Lung (tissue), 17 donors: ENCODE measurements at places on chromosomes 3 and 15. TPM values are rescaled to one million over a fixed set of nuclear protein-coding genes. Genes with fewer than 3 reads are reported as not detected.
A peak's percentile ranks its signal among the peaks of the same experiment; 100 is the strongest.

Gene EXD1
- 0.15 TPM for total RNA-seq

Gene SLC27A2
- total RNA-seq, result 5.9 TPM

Gene ARGFX
- not detected for total RNA-seq

Gene CAPN7
- total RNA-seq, result 97.1 TPM

Gene C3orf85
- not detected for total RNA-seq

Gene NDUFAF3
- total RNA-seq, result 49.9 TPM

Gene FHIT
- total RNA-seq, result 21.3 TPM

Gene GRM7
- 1.3 TPM for total RNA-seq

Gene PRTG
- total RNA-seq, result 21.9 TPM

Gene SAMMSON
- total RNA-seq, result 0.12 TPM

Gene ELL3
- 15.5 TPM for total RNA-seq

Gene SLC2A2
- total RNA-seq, result not detected

Gene RAB7A
- 271 TPM for total RNA-seq

Gene EEF1AKMT4
- 2.3 TPM for total RNA-seq

DNA sequence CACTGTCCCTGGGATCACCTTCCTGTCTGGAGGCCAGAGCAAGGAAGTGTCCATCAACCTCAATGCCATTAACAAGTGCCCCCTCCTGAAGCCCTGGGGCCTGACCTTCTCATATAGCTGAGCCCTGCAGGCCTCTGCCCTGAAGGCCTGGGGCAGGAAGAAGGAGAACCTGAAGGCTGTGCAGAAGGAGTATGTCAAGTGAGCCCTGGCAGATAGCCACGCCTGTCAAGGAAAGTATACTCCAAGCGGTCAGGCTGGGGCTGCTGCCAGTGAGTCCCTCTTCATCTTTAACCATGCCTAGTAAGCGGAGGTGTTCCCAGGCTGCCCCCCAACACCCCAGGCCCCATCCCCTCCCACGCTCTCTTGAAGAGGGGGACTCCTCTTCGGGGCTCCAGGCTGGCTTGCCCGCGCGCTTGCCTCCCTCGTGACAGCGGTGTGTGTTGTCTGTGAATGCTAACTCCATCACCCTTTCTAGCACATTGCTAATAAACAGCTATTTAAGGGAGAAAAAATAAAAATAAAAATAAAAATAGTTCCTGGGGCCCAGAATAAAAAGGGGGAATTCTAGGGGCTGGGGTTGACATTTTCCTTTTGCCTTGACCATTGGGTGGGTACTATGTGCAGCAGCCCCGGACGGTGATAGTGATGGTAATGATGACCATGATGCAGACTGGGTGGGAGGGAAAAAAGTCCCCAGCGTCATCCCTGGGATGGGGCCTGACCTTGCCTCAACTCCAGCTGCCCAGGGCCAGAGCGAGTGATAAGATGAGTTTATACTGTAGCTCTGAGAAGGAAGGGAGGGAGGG is 3.3 kb upstream of the ALAS1 start:
- peak; percentile 96 for DNase-seq

- DNase-seq, result peak; percentile 91
These were observed 51.6 kb upstream of the LCTL start for GRCh38 chr15:66617137-66618090.

DNA sequence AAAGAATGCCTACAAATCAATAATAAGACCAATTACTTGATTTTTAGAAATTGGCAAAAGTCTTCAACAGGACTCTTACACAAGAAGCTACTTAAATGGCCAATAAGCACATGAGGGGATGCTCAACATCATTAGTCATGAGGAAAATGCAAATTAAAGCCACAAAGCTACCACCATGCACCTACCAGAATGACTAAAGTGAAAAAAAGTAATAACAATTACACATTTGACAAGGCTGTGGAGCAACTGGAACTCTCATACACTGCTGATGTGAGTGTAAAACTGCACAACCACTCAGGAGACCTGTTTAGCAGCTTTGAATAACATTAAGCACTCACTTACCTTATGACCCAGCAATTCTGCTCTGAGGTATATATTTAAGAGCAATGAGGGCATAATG is 68.4 kb downstream of the PPCDC start:
- DNase-seq, result no peak

- DNase-seq, result peak; percentile 27
These were observed 5.3 kb downstream of the P2RY12 start for GRCh38 chr3:151379083-151379734.

- no peak for DNase-seq
These were observed 197.8 kb upstream of the TPM1 start for GRCh38 chr15:62844564-62845240.

- no peak for DNase-seq
These were observed 13.5 kb downstream of the TBC1D21 start for GRCh38 chr15:73886717-73887345.

DNA sequence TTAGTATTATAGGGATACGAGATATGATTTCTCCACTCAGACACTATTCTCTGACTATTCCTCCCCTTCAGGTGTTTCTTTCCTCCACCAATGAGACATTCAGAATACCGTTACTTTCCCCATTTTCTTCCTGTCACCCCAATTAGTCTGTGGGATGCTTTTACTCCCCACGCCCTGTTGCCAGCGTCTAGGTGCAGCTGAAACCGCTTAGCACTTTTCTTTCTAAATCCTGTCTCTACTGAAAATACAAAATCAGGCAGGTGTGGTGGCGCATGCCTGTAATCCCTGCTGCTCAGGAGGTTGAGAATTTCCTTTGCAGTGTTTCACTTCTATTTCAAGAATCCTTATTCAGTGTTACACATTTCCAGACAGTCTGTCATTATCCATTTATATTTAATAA is 49.6 kb upstream of the DLG1 start:
- DNase-seq, result no peak

- DNase-seq, result no peak
These were observed 3.3 kb downstream of the FAM43A start for GRCh38 chr3:194688946-194689345.

- no peak for DNase-seq
These were observed 16.8 kb upstream of the CLDN16 start for GRCh38 chr3:190371152-190371551.

- no peak for DNase-seq
These were observed 129.6 kb downstream of the CTNNB1 start for GRCh38 chr3:41328926-41329325.

GRCh38 chr15:69666921-69667811 is 214.5 kb downstream of the RPLP1 start:
- no peak for DNase-seq

GRCh38 chr15:29854413-29854812 is 32.1 kb upstream of the TJP1 start:
- DNase-seq, result no peak

- no peak for DNase-seq
These were observed 106.7 kb downstream of the ZIC4 start for GRCh38 chr3:147299656-147300055.

GRCh38 chr15:90205886-90206285 is 4.8 kb downstream of the SEMA4B start:
- no peak for DNase-seq

DNA sequence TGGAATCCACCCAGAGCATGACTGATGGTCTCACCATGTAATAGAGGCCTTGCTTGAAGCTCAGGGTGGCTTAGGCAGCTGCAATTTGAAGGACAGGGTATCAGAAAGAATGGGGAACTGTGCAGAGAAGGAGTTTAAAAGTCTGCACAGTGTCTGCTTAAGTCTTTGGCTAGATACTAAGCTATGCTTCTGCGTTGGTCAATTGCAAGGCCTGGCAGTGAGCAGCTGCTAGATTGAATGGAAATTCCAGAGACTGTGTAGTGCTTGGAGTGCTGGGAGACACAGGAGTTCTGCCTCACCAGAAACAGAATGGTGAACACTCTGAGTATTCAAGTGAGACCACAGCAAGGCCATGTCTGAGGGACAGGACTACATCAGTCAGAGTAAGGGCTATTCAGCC is 17.3 kb upstream of the ATP10A start:
- DNase-seq, result no peak

DNA sequence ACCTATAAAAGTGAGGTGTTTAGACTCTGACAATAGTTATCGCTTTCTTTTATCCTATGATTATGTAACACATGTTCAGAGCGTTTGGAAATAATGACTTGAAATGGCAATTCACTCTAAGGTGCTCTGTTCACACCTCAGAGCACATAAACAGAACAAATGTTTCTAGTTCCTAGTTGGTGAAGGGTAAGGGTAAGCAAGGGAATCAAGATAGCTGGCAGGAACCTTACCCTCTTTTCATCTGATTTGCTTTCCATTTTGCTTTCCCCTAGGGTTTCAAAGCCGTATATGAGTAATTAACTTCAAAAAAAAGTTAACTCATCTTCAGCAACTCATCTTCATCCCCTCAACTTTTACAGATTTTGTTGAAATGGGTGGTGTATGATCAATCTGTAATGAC is 2.3 kb upstream of the ATOSA start:
- DNase-seq, result no peak

DNA sequence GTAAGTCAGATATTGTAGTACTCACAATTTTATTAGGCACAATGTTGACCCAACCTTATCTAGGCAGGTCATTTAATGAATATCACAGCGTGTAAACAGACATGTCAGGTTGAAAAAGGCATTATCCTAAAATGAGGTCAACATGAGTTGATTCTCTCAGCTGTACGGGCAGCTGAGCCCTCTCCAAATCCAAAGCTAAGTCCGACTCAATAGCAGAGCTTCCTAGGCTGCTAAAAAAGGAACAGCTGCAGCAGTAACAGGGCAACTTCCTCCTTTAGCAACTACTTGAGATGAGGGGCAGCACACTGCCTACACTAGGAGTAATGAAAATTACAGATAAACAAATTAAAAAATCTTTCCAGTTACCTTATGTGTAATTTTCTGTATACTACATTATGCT is 189.2 kb downstream of the CADM2 start:
- DNase-seq, result no peak
